CD4-positive, CD25-positive, alpha-beta regulatory T cell (primary cell): ENCODE measurements at places on chromosomes 2 and 18. TPM values are rescaled to one million over a fixed set of nuclear protein-coding genes. Genes with fewer than 3 reads are reported as not detected.
A peak's percentile ranks its signal among the peaks of the same experiment; 100 is the strongest.

Gene COL5A2
- 0.15 TPM for polyA plus RNA-seq

Gene MAL
- 235 TPM for polyA plus RNA-seq

DNA sequence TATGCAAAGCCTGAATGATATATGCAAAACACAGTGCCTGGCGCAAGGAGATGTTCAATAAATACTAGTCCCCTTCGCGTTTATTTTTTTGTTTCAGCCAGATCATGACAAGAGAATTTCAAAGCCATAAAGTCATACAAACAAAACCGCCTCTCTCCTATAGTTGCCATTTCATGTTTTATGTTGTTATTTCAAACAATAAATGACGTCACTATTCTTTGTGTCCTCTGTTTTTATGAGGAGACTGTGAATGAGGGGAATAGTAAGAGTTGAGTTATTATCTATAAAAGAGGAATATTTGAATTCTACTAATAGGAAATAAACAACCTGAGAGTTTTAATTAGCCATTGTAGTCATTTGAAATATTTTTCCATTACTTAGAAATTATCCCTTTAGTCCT lies 464.5 kb downstream of the THSD7B start:
- H3K4me3 ChIP-seq: no peak overlapping the region
- no peak overlapping the region for H3K27ac ChIP-seq
- H3K36me3 ChIP-seq: no peaks in the 10 kb centered on the region

Gene AFF3
- 1.3 TPM for polyA plus RNA-seq

DNA sequence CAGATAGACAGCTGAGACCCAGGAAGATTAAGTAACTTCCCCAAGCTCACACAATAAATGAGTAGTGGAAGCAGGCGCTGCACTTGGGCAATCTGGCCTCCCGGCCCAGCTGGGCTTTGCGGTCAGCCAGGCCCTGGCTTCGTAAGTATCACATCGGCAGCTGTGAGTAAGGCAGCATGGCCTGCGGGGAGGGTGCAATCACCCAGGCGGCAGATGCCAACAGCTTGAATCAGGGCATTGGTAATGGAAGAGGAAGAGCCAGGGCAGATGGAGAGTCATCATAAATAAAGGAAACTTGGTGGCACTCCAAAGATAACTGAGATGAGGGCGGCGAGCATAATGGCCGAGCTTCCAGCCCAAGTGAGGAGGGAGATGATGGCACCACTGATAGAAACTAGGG lies 217.9 kb upstream of the PID1 start:
- H3K27me3 ChIP-seq: no peaks in the 10 kb centered on the region
- no peaks in the 10 kb centered on the region for H3K36me3 ChIP-seq
- no peak for DNase-seq
- H3K4me1 ChIP-seq: no peaks in the 10 kb centered on the region
- H3K4me3 ChIP-seq: no peak overlapping the region

DNA sequence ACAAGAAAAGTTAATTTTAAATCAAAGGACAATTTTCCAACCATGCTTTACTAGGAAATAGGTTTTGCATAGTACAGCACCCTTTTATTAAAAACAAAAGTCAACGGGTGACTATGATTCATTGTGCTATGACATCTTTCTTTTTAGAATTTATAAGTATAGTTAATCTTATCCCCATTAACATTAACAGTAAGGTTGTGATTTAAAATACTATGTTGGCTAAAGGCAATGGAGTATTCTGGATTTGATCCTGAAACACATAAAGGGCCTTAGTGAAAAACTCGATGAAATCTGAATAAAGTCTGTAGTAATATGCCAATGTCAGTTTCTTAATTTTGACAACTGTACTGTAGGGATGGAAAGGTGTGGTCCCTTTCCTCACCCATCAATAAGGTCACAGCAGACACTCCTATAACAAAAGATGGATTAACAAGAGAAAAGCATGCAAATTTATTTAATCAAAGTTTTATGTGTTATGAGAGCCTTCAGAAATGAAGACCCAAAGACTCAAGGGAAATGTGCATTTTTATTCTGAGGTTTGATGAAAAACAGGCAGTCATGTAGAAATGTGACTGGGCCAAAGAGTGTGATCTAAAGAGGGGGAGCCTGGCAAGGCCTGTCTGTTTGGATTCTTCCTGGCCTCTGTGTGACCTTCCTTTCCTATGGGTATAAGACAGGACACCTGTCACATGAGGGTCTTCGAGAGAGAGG lies 731.4 kb downstream of the TSN start:
- H3K4me3 ChIP-seq: no peak overlapping the region
- DNase-seq: no peak
- no peaks in the 10 kb centered on the region for H3K36me3 ChIP-seq
- no peaks in the 10 kb centered on the region for H3K4me1 ChIP-seq
- no peaks in the 10 kb centered on the region for H3K27me3 ChIP-seq

Gene SPHKAP
- not detected for polyA plus RNA-seq

- peak; percentile 1 for DNase-seq
- no peaks in the 10 kb centered on the region for H3K4me1 ChIP-seq
- no peak overlapping the region for H3K4me3 ChIP-seq
- H3K36me3 ChIP-seq: no peaks in the 10 kb centered on the region
- H3K27ac ChIP-seq: no peak overlapping the region
Measured at GRCh38 chr2:76197842-76198448, 487.2 kb upstream of the GCFC2 start.

Gene ASPRV1
- polyA plus RNA-seq: 1.1 TPM
